ENCODE measurements at places on chromosomes 1 and 21.

- DNase-seq = no peak
Measured at GRCh38 chr1:228097333-228098081, 5.6 kb downstream of the C1orf35 start.

- no peak for DNase-seq
Measured at GRCh38 chr1:247210062-247210375, 38.2 kb upstream of the ZNF124 start.

- DNase-seq = no peak
Measured at GRCh38 chr1:245272676-245273075, 117.9 kb downstream of the KIF26B start.

DNA sequence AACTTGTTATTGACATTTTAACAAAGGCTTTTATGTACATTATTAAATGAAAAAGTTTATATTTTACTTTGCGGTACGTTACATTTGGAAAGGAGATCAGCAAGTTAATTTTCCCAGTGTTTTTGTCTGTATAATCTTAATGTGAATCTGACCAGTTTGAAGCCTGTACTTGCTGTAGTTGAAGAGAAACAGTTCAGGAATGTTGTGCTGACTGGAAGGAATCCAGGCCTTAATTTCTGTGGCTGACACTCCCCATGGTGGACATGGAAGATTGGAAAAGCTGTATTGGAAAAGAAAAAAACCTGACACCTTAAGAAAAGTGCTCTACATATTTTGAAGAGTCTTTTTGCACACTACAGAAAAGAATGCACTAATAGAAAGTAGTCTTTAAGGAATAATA, 15.5 kb downstream of the LEPR start:
- DNase-seq = no peak

GRCh38 chr1:20678599-20678998, 17.4 kb upstream of the DDOST start:
- DNase-seq = peak; percentile 60

- no peak for DNase-seq
Measured at GRCh38 chr1:34212673-34213072, 36.0 kb downstream of the C1orf94 start.

- DNase-seq = no peak
Measured at GRCh38 chr1:162697140-162697895, 65.1 kb downstream of the DDR2 start.

- no peak for DNase-seq
Measured at GRCh38 chr1:98322966-98323365, 338.6 kb upstream of the SNX7 start.

DNA sequence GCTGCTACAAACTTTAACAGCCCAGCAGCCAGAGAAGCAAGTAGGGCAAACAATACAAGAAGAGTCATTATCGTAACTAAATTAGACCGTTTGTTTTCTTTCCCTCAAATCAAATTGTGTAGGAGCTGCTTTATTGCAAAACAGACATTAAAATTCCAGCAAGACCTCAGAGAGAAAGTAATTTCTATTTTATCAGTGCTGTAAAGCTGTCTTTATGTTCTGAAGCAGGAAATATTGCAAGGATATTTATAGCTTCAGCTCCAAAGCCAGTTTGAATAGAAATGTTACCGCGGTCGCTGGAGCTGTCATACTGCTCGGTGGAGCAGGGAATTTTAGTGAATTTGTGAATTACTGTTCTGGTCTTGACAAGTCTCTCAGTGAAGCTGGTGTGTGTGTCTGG, 503.8 kb upstream of the PLXNA2 start:
- no peak for DNase-seq

DNA sequence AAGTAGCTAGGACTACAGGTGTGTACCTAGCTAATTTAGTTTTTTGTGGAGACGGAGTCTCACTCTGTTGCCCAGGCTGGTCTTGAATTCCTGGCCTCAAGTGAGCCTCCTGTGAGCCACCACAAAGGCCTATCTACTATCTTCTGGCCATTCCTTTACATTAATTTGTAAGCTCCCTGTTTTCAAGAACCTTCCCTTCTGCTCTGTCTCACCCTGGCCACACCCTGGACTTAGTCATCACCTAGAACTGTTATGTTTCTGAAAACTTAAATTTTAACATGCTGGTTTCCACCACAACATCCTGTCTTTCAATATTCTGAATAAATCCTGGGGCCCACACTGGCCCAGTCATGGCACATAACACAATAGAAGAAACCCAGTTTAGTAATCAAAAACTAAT, 4.9 kb upstream of the B4GALT3 start:
- DNase-seq = peak; percentile 52

DNA sequence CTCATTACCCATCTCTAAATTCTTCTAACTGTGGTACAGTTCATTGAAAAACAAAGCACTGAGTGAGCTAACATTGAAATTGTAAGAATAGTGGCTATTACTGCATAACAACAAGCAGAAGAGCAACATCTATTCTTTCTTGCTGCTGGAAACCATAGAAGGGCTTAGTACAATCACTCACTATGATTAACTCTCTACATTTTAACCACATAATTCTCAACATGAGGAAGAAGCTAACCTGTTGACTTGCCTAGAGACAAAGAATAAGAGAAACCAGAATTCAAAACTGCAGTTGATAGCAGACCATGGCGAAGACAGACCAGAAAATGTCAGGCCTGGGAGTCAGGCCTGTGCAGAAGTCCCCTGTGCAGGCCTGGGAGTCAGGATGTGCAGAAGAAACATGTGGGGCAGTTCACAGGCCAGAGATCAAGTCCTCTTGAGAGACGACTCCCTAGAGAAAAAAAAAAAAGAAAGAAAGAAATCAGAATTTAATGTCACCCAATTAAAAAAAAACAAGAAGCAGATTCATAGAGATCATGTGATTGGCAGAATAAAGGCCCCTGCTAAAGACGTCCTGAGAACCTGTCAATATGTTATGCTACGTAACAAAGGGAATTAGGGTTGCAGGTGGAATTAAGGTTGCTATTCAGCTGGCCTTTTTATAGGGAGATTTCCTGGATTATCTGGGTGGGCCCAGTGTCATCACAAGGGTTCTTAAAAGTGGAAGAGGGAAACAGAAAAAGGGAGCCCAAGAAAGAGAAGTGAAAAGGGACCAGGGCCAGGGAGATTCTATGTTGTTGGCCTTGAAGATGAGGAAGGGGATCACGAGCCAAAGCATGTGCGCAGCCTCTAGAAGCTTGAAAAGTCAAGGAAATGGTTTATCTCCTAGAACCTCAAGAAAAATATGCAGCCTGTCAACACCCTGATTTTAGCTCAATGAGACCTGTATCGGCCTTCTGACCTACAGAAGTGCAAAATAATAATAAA, 94.9 kb downstream of the MRPL39 start:
- no peak for DNase-seq

DNA sequence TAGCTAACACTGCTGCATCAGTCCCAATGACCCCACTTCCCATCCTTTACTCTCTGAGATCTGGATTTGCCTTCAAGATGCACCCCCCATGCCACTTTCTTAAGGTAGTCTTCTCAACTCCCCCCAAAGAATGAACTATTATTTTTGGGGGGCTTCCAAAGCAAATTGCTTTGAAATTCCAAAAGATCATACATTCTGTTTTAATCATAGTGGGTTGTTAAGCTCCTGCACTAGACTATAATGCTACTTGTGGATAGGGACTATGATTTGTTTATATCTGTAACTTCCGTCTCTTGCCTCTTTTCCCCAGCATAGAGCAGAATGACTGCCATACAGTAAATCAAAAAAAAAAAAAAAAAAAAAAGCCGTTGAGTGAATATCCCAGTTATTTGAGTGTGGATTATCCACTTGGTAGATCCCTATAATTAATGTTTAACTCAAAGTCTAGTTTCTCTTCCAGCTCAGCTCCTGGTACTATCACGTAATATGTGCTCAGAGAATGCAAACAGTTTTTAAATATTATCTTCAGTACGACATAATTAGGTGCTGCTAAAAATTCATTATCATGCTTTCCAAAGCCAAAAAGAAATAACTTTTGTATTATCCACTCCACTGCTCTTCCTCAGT, 26.9 kb downstream of the KIRREL1 start:
- DNase-seq = no peak

GRCh38 chr1:174743654-174744561, 255.8 kb upstream of the CACYBP start:
- peak; percentile 27 for DNase-seq

- DNase-seq = no peak
Measured at GRCh38 chr1:1118876-1119220, 3.0 kb upstream of the C1orf159 start.

GRCh38 chr1:116666187-116667077, 1.1 kb downstream of the IGSF3 start:
- DNase-seq = peak; percentile 42

DNA sequence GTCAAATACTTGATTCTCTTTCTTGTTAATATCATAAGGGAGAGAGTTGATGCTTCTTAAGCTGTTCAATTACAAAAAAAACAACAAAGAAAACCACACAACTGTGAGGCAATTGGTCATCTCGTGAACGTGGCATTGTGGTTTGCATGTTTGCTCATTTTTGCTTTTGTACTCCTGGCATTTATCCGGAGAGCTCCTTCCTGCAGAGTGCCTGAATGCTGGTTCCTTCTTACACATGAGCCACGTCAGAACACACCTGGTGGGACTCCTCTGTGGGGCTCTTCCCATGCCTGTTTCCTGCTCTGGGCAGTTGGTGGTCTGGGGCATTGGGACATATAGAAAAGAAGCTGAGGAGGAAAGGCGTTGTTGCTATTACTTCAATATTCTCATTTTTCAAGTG, 25.7 kb downstream of the KCNK1 start:
- DNase-seq = no peak

GRCh38 chr1:202143768-202144401, 652 bp downstream of the ARL8A start:
- DNase-seq = peak; percentile 79

- DNase-seq = no peak
Measured at GRCh38 chr1:201883266-201883665, 5.4 kb upstream of the SHISA4 start.

DNA sequence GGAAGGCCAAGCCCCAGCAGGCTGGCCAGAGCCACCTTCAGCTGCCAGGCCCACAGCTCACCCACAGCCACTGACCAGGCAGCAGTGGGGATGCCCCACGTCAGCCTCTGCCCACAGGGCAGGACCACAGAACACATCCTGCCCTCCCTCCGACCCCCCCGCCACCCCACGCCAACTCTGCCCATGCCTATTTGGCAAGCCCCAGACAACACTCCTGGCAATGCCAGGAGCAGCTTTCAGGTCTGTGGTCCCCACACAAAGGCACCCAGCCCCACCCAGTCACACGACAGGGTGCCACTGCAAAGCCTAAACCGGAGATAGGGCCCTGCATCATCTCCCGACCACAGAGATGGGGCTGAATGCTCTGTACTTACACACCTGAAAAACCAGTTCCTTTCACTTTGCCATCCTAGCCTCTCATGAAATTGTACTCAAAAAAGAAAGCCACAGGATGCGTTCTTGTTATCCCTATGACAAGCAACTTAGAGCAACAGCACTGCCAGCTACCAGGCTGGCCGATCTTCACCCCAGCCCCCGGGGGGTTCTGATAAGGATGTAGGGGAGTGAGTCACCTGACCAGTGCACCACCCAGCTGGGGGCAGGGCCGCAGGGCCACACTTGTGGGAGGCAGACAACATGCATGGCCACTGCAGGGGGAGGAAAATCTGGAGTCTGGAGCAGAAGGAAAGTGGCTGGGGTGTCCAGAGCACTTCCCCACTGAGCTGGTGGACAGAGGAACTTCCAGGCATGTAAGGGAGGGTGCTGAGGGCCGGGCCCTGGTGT, 36.2 kb downstream of the UBE2G2 start:
- no peak for DNase-seq

- no peak for DNase-seq
Measured at GRCh38 chr1:230303069-230303468, 123.1 kb downstream of the PGBD5 start.

GRCh38 chr1:86596224-86596623, 49.3 kb downstream of the CLCA4 start:
- no peak for DNase-seq

DNA sequence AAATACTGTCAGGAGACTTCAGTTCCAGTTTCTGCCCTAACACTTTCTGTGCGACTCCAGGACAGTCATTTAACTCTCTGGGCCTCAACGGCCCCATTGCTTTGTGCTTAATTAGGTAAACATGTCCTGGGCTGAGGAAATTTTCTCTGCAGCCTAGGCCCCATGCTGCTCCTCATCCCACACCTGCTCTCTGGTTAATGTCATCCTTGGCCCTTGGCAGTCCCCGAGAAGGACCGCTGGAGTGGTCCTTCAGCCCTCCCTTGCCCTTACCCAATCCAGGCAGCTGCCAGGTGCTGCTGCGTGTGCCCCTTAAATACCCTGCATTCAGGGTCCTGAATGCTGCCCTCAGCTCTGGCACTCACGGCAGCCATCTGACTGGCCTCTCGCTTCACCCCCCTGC, 18.7 kb downstream of the UBL4B start:
- no peak for DNase-seq

GRCh38 chr1:223642237-223642636, 23.3 kb downstream of the CAPN8 start:
- no peak for DNase-seq

DNA sequence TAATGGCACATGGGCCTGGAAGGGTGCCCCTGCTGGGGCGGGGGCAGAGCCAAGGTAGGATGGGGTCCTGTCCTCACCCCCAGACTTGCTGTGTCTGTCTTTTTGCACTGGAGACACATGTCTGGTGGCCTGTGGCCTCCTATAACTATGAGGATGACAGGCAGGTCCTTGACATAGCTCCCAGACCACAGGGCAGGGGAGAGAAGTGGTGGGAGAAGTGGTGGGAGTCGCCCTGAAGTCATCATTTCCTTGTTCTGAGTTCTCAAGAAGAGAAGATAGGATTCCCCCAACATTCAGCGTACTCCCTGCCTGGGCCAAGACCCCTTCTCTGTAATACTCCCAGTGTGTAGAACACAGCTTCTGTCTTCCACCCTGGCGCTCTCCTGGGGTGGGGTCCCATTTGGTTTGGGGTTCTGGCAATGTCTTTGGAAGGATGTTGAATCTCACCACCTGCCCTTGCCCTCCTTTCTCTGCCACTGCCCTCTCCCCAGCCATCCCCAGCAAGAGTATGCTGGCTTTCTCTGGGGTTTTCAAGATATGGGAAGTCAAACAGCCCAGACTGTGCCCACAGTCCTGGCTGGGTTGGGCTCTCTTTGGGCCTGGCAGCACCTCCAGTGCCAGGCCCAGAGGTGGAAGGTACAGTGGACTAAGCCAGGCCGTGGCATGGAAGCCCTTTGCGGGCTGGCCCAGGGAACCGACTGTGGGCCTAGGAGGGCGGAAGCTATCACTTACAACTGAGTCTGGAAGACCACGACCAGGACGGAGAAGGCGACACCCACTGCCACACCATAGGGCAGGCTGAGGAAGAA, 19.4 kb downstream of the SLC26A9 start:
- no peak for DNase-seq

DNA sequence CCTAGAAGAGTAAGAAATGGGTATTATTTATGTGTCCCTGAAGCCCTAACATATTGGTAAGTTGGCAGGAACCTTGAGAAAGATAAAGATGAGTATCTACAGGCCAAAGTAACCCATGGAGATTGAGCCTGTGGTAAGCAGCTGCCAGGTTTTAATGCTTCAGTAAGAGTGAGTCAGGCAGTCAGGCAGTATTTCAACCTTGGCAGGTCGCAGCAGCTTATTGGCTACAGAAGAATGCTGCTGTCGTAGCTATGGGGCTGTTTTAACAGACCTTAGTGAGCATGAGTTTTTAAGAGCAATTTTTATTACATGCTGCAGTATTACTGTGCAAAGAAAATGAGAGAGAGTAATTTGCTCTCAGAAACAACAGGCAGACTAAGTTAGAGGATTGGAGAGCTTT, 10.3 kb upstream of the SLC30A10 start:
- no peak for DNase-seq

Measured in GM20000 (cell line).